ENCODE measurements at places on chromosomes 7 and 10. TPM values are rescaled to one million over a fixed set of nuclear protein-coding genes. Genes with fewer than 3 reads are reported as not detected.

PRKRIP1 gene
- 49.5 TPM for total RNA-seq

IKZF5 gene
- 44.0 TPM for total RNA-seq

REPIN1 gene
- total RNA-seq: 68.5 TPM

FAM53B gene
- 31.6 TPM for total RNA-seq

ADRA2A gene
- not detected for total RNA-seq

INSYN2A gene
- total RNA-seq: not detected

SRGN gene
- total RNA-seq: 66.6 TPM

PNLIPRP2 gene
- total RNA-seq: not detected

SEPTIN14 gene
- not detected for total RNA-seq

ANKRD61 gene
- not detected for total RNA-seq

DNA sequence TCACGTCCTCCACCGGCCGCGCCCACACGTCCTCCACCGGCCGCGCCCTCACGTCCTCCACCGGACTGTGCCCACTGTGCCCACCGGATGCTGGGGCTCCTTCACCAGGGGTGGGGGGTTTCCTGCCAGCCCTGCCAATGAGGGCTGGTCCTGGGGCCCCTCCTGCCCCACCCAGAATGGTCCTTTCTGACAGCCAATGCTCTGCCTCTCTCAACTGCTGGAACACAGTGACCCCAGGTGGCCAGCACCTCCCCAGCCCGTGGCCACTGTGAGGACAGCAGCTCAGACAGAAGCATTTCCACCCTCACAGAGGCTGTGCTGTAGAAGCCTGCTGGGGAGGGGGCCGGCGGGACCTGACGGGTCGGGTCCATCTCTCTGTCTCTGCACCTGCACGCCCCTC, 90.1 kb upstream of the DNAAF5 start:
- H3K36me3 ChIP-seq: no peaks in the 10 kb centered on the region
- peak; percentile 51 for DNase-seq
- no peak overlapping the region for H3K27ac ChIP-seq
- H3K4me1 ChIP-seq: no peaks in the 10 kb centered on the region
- no peak overlapping the region for H3K4me3 ChIP-seq

DNA sequence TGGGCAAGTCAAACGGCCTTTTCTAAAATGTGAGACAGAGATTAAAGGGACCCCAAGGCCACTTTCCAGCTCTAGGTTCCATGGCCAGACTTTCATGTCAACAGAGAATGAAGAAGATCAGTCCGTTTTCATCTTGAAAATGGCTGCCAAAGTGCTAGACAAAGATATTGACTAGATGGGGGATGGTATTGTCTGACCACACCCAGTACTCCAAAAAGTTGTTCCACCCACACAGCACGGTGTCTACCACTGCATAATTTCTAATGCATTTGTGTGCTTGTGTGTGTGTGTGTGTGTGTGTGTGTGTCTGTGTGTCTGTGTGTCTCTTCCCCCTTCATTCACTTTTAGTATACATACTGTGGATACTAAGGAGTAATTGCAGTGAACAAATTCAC, 1.3 kb downstream of the COL1A2 start:
- H3K4me1 ChIP-seq: no peaks in the 10 kb centered on the region
- H3K27me3 ChIP-seq: no peaks in the 10 kb centered on the region
- no peak overlapping the region for H3K27ac ChIP-seq
- no peak for DNase-seq
- H3K4me3 ChIP-seq: no peak overlapping the region

DNA sequence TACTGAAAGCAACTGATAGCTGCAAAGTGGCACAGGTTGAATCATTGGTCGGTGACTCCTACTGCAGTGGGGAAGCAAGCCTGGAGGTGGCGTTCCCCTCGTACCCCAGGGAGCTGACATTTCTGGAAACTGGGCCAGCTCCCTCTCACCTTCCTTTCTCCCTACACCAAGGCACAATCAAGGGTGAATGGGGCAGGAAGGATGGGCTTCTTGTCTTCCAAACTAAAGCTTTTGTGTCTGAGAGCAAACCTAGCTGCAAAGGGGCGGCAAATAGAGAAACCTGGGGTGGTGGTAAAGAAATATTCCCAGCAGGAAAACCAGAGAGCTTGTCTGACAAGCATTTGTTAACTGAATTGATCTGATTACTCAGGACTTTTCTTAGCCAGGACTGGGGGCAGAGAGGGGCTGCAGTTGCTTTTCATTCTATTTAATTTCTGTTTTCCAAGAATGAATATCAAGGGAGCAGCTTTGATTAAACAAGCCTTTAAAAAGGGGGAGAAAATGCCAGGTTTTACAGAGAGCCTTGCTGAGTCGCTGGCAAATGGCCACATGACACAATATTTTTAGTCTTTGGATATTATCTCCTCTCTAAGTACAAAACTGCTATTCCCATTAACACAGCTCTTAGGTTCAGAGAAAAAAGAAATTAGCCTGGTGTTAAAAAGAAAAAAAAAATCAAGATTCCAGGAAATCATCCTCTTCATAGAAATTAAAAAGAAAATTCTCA, 27.8 kb downstream of the CDHR3 start:
- no peak for DNase-seq
- no peak overlapping the region for H3K4me3 ChIP-seq
- no peaks in the 10 kb centered on the region for H3K4me1 ChIP-seq
- no peak overlapping the region for H3K27ac ChIP-seq

GRCh38 chr7:90660100-90660499, 64.0 kb downstream of the CDK14 start:
- H3K27ac ChIP-seq: no peak overlapping the region
- DNase-seq: no peak
- H3K36me3 ChIP-seq: no peaks in the 10 kb centered on the region
- no peaks in the 10 kb centered on the region for H3K4me1 ChIP-seq
- H3K27me3 ChIP-seq: no peaks in the 10 kb centered on the region
- no peak overlapping the region for H3K4me3 ChIP-seq

GRCh38 chr7:39367943-39368342, 198.3 kb upstream of the YAE1 start:
- H3K36me3 ChIP-seq: no peaks in the 10 kb centered on the region
- no peaks in the 10 kb centered on the region for H3K27me3 ChIP-seq
- DNase-seq: no peak

DNA sequence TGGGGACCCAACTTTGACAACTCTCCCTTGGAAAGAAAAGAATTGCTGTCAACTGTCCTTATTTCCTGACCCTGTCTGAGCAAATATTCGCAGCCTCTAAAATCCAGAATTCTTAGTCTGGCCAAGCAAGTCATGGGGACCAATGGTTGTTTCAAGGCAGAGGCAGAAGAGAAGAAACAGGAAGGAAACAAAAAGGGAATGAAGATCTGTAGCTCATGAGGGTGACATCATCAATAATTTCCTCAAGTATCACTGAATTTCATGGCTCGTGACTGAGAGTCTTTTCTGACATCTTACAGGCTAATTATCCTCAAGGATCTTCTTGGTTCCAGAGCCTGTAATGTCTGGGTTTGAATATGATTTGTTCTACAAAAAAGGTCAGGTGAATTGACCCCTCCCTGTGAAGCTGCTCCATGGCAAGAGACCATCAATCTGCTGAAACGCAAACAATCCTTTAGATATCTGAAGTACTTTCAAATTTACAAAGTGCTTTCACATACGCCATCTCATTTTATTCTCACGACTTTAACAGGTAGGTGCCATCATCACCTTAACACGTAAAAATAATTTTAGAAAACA, 5.8 kb downstream of the CDK6 start:
- no peaks in the 10 kb centered on the region for H3K27me3 ChIP-seq
- no peak for DNase-seq
- no peaks in the 10 kb centered on the region for H3K36me3 ChIP-seq
- peaks cover 29% of the 10 kb centered on the region for H3K4me1 ChIP-seq

DNA sequence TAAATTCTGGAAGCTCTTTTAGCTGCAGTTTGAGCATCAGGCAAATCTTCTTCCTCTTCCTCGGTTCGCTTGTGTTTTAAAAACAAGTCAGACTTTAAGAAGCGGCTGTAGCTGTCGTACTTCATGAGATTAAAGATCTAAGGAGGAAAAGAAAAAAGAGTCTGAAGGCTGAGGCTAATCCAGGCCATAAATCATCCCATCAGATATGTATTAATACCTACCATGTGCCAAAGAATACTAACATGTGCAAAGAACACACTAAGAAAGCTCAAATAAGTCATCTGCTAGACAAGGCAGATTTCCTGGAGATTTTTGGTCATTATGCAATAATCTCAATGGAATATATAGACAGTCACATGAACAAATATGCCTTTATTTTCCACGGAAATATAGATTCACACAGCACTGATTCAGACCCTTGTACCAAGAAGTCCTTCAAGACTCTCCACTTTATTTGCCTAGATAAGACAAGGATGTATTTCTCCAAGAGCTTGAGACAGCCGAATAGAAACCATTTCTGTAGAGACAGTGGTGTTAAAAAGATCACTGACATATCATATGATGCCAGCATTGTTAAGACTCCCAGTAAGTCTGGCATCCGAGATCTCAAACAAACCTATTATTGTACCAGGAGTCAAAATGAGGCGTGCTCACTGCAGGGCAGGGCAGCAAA, 42.3 kb downstream of the RGS10 start:
- H3K4me3 ChIP-seq: peak overlapping the region; percentile 26
- no peaks in the 10 kb centered on the region for H3K27me3 ChIP-seq
- H3K36me3 ChIP-seq: peaks cover 15% of the 10 kb centered on the region
- no peak for DNase-seq
- H3K4me1 ChIP-seq: peaks cover 82% of the 10 kb centered on the region

GRCh38 chr7:88141479-88141878, 78.4 kb downstream of the SRI start:
- no peaks in the 10 kb centered on the region for H3K36me3 ChIP-seq
- H3K4me3 ChIP-seq: no peak overlapping the region
- DNase-seq: no peak
- H3K27ac ChIP-seq: no peak overlapping the region
- no peaks in the 10 kb centered on the region for H3K27me3 ChIP-seq

GRCh38 chr10:129530581-129530980, 63.5 kb downstream of the MGMT start:
- no peaks in the 10 kb centered on the region for H3K27me3 ChIP-seq
- DNase-seq: no peak
- H3K27ac ChIP-seq: no peak overlapping the region
- H3K4me1 ChIP-seq: no peaks in the 10 kb centered on the region
- peaks cover 19% of the 10 kb centered on the region for H3K36me3 ChIP-seq

DNA sequence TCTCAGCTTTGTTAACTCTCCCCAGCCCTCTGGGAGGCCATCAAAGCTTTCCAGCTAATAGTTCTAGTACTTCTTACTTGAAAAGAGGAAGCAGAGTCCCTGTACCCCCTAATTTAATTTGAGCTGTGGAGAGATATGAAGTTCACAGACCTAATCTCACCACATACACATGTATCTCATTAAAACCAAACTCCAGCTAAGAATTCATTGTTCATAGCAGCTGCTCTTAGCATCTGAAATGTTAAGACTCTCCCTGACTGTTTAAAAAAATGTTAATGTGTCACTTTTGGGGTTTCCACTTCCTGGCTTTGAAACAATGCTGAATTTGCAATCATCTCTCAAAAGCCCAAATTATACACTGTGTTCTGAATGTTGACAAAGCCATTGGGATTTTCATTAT, 16.2 kb upstream of the MRC1 start:
- H3K27ac ChIP-seq: no peak overlapping the region
- H3K4me1 ChIP-seq: no peaks in the 10 kb centered on the region
- H3K36me3 ChIP-seq: no peaks in the 10 kb centered on the region
- no peaks in the 10 kb centered on the region for H3K27me3 ChIP-seq
- H3K4me3 ChIP-seq: no peak overlapping the region

- DNase-seq: no peak
- H3K27me3 ChIP-seq: no peaks in the 10 kb centered on the region
- no peak overlapping the region for H3K27ac ChIP-seq
Measured at GRCh38 chr10:36256166-36256565, 614.1 kb upstream of the FZD8 start.
